Activated CD8-positive, alpha-beta memory T cell treated with anti-CD3 and anti-CD28 coated beads for 48 hours (primary cell): ENCODE measurements at places on chromosomes 6 and 20.

DNA sequence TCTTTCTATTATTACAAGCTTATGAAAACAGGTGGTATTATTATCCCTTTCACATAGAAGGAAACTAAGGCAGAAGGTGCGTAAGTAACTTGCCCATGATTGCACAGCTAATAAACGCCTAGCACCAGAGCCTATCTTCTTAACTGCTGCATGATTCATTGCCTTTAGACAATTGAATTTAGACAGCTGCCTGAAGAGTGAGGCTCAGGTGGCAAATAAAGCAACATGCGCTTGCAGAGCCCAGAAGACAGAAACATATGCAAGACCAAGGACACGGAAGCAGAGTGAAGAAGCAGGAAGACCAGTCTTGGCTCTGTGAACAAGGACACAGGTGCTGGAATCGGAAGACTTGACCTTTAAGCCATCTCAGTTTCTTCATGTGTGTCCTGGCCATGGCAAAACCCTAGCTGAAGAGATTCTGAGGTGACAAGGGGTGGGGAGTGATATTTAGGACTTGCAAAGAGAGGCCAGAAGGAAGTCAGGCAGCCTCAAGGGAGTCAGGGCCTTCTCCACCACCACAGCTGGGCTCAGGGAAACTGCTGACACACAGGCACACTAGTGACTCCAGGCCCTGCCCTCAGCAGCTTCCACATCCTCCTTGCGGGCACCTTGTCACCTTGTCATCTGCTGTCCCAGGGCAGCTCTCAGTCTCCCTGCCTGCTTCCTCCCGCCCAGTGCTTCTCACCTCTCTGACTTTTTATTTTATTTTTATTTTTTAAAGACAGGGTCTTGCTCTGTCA lies 91.7 kb upstream of the SLC22A16 start:
- no peak for DNase-seq

DNA sequence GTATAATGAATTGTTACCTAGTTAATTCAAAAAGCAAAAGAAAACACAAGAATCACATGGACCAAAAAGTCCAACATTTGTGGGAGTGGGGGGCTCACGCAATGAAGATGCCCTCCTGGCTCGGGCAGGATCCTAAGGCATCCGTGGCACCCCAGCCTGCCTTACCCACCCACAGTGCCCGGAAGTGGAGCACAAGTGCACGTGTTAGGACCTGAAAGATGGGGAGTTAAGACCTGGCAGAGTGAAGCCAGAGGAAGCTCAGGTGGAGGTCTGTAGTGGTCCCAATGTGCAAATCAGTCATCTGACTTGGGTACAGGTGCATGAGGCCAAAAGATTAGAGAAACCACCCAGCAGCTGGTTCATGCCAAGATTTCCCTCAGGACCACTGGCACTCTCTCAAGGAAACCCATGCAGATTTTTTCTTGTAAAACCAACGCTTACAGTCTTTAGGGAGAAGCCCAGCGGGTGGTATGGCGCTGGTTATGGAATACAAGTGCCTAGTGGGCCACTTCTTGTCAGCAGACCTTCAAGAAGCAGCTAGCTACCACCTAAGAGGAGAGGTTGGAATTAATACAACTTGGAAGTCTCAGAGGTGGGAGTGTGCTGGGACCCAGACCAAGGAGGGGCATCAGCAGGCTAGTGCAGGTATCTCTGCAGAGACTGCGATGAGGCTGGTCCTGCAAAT lies 42.1 kb downstream of the BFSP1 start:
- DNase-seq, result no peak

GRCh38 chr20:10551732-10552724 lies 116.9 kb downstream of the SLX4IP start:
- DNase-seq, result peak; percentile 10

DNA sequence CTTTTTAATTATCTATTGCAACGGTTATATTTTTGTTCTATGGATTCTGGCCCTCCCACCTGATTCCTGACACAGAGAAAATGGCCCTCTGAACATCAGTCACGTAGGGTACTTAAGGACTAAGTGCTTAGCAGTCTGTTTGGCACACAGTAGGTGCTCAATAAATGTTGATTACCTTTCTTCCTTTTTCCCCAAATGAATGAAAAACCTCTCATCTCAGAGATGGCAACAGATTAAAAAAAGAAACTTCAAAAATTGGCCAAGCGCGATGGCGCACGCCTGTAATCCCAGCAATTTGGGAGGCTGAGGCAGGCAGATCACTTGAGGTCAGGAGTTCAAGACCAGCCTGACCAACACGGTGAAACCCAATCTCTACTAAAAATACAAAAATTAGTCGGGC lies 31.5 kb downstream of the ATXN1 start:
- no peak for DNase-seq

GRCh38 chr6:106995640-106996039 lies 21.1 kb upstream of the CD24 start:
- no peak for DNase-seq

GRCh38 chr20:8640461-8640860 lies 428.4 kb upstream of the PLCB4 start:
- DNase-seq, result no peak

- no peak for DNase-seq
Observed at GRCh38 chr6:34346175-34347119, 46.0 kb downstream of the NUDT3 start.

DNA sequence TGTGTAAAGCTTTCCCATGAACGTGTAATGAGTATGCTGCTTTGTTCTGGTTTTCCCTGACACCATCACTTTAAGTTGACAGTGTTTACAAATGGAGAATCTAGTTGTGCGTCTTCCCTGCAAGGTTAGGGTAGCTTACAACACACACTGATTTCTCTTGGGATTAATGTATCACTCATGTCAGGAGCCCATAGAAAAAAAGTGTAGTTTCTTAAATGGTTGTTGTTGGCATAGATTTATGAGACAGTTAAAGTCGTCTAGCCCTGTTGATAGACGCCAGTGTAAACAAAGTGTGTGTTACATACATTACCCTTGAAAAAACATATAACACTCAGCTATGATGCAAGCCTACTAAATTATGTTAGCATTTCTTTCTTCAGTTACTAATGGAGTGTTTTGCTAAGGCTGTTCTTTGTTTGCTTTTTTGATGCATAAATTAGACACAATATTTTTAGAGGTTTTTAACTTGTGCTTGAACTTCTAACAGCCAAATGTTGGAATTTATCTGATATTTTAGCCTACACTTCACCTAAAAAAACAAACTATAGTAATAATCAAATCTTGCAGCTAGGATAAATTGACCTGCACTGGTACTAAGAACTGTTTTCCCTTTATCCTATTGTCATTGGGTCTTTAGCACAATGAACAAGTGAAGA lies 88.6 kb downstream of the RNF217 start:
- DNase-seq, result no peak

GRCh38 chr6:164005004-164005711 lies 590.6 kb downstream of the QKI start:
- no peak for DNase-seq

- no peak for DNase-seq
Observed at GRCh38 chr6:134169871-134170486, 117.6 kb upstream of the SLC2A12 start.

DNA sequence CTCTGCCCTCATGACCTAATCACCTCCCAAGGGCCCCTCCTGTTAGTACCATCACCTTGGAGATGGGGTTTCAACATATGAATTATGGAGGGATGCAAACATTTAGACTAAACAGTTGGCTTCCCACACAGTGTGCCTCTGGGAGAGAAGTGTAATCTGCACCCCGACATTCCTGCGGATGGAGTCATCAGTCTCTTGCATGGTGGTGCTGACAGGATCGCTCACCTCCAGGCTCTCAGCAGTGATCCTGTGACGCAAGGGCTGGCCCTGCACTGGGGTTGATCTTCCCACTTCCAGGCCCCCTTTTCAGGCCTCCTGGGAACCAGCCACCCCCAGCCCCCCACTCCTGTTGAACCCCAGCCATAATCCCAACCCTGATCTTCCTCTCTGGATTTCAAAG lies 16.0 kb upstream of the PI16 start:
- DNase-seq, result no peak

GRCh38 chr20:47585087-47585747 lies 83.5 kb downstream of the NCOA3 start:
- DNase-seq, result no peak

DNA sequence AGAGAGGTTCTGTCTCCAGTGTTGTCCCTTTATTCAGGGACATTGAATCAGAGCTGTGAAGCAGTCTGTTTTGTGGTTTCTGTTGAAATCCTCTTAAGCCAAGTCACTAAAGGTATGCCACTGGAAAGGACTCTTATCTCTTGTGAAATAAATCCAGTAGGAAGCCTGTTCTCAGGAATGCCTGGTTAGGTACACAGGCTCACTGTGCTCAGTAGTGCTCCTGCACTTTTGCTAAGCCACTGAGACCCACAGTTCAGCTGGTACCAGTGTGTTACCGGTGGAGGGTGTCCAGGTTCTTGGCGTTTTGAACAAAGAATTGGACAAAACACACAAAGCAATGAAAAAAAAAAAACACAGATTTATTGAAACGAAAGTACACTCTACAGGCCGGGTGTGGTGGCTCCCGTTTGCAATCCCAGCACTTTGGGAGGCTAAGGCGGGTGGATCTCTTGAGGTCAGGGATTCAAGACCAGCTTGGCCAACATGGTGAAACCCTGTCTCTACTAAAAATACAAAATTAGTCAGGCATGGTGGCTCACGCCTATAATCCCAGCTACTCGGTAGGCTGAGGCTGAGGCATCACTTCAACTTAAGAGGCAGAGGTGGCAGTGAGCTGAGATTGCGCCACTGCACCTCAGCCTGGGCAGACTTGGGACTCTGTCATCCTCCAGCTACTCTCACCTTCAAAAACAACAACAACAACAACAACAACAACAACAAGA lies 186.1 kb downstream of the JARID2 start:
- DNase-seq, result no peak

GRCh38 chr20:3889489-3890397 lies 556 bp downstream of the PANK2 start:
- DNase-seq, result peak; percentile 31

DNA sequence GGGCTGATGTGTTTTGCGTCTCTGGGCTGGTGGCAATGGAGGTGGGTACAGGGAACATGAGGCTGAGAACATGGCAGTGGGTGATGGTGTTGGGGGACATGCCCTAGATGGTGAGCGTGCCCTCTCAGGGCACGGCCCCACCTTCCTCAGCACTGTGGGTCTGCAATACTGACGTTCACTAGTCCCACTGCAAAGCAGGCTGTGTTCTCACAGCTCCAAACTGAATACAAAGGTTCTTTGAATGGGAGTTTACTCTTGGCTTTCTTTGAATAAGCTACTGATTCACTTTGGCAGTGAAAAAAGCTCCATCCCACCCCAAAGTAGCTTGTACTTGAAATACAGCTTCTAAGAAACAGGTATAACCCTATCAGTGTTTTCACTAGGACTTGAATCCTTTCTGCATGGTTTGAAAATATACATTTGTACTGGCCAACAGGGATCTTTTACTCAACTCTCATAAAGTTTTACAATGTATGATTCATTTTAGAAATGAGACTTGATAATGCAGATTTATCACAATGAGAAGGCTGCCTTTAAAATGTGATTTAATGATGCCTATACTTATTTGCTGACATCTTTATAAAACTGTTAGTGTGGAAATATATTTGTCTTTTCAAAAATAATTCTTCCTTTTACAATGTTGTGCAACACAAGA lies 400.7 kb downstream of the ZFAND3 start:
- DNase-seq, result no peak

- DNase-seq, result no peak
Observed at GRCh38 chr6:103455275-103455674, 1404.4 kb downstream of the HACE1 start.

GRCh38 chr6:75084018-75084417 lies 121.8 kb downstream of the COL12A1 start:
- DNase-seq, result no peak

- no peak for DNase-seq
Observed at GRCh38 chr6:23145781-23146180, 576.4 kb downstream of the HDGFL1 start.

GRCh38 chr6:115570331-115570730 lies 490.4 kb downstream of the FRK start:
- DNase-seq, result no peak

GRCh38 chr6:90323706-90324105 lies 27.1 kb upstream of the BACH2 start:
- no peak for DNase-seq

DNA sequence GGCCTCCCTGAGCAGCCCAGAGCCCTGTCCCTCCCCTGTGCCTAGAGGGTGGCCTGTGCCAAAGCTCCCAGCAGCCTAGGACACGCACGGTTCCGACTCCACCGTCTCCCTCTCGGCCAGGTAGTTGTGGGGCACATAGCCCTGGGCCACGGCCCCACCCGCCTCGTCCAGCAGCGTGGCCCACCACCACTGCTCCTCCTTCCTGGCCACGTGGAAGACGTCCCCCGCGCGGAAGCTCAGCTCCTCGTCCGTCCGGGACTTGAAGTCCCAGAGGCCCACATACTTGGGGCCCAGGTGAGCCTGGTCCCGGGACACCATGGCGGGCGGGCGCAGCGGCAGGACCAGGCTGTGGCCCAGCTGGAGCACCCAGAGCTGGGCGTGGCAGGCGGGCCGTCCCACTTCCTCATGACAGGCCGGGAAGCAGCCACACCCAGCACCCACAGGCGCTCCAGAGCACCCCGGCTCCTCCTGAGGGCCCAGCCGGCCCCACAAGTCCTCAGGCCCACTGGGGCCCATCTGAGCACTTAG lies at the start of gene PTK6:
PTK6 (minus strand) TSS at position 380 of the 528 bp plus-strand sequence; CDS start at position 318, 62 bp downstream.
- no peak for DNase-seq

DNA sequence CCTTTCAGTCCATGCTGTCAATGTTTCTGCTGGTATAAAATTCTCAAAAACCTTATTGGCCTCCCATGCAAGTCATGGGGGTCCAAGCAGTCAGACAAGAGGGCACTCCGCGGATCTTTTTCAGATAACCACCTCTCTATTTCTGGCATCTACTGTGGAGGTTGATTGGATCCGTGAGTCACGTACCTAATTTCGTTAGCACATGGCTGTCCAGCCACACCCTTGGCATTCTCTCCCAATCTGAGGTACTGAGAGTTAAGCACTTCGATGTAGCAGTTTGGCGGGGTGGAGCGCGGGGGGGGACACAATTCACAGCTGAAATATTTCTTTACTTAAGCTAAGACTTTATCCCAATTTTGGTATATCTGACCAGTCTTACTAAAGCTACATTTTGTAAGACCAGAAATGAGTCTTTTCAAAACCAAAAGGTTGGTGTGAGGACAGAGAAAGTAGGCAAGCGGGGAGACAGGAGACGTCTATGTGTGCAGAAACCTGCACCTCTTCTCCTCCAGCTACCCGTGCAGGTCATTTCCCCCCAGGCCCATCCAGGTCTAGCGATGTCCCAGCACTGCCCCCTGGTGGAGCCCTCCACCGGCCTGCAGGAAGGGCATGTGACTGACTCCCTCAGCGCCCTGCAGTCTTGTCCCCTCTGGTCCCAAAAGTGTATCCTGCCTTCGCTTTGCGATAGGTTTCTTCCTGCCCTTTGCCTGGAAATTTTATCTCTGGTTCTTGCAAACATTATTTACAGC lies 113.1 kb downstream of the ADAT2 start:
- DNase-seq, result peak; percentile 48

- DNase-seq, result no peak
Observed at GRCh38 chr6:109526905-109527628, 44.0 kb upstream of the ZBTB24 start.

DNA sequence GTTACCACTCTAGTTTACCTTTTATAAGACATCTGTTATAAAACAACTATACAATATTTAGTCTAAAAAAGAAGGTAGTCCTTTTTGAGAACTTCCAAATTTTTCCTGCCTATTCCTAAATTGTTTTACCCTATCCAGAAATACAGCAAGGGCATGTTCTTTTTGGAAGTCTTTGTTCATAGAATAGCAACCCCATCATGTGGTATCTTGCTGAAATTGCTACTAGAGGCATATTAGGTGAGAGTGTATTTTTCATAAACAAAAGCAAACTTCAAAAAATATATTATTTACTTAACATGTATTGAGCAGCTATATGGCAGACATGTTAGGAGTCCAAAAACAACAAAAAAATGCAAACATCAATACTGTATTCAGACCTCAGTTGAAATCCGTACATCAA lies 371.8 kb upstream of the NRSN1 start:
- DNase-seq, result no peak
